ENCODE measurements at places on chromosomes 11 and 22. TPM values are rescaled to one million over a fixed set of nuclear protein-coding genes. Genes with fewer than 3 reads are reported as not detected.

GRCh38 chr11:19873730-19874129 lies 161.1 kb downstream of the NAV2 start:
- DNase-seq, result no peak

DNA sequence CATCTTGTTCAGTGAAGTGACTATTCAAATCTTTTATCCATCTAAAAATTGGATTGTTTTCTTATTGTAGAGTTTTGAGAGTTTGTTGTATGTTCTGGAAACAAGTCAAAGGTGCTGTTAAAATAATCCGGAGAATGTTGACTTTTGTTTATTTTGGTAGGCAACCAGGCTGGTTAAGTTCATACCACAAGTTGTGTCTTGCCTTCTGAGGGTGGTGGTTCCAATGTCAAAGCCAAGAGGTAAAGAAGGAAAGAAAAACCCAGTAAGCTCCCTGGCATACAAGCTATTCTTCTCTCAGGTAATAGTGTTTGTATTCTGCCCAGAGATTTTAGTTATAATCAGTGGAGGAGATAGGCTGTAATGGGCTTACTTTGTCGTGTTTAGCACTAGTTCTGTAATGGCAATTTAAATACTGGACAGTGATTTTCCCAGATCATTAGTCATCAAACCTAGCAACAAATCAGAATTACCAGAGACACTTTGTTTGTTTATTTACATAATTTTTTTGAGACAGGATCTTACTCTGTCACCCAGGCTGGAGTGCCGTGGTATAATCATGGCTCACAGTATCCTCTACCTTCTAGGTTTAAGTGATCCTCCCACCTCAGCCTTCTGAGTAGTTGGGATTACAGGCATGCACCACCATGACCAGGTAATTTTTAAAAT lies 15.1 kb upstream of the CSRP3 start:
- DNase-seq, result no peak

DNA sequence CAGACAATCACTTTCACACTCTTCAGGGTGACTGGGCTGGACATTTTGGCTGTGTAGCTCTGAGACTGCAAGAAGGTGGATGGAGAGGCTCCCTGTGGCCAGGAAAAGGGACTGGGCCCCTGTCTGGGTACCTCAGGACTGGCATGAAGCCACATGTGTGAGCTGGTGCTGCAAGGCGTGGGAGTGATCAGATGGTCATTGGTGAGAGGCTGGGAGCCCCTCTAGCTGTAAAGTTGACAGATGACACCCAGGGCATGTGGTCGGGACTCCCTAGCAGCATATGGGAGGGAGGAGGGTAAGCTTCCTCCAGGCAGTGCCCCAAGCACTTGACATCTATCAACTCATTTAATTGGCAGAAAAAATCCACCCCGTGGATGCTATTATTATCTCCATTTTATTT lies 18.9 kb upstream of the CABP2 start:
- DNase-seq, result no peak

DNA sequence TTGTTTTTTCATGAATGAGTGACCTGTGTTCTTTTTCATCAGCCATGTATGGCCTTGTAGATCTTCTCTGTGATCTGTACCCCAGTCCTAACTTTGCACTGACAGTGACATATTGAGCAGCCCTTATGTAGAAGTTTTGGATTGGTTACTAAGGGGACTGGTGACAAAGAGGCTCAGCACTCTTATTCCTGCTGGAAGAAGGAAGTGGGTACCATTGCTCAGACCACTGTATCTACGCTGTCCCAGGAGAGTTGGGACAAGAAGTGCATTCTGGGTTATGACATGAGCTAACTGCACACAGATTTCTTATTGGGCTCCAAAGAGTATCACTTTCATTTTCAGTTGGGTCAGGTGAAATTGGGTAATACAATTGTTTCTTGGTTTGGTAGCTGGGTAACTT lies 107.8 kb upstream of the RASSF10 start:
- no peak for DNase-seq

DNA sequence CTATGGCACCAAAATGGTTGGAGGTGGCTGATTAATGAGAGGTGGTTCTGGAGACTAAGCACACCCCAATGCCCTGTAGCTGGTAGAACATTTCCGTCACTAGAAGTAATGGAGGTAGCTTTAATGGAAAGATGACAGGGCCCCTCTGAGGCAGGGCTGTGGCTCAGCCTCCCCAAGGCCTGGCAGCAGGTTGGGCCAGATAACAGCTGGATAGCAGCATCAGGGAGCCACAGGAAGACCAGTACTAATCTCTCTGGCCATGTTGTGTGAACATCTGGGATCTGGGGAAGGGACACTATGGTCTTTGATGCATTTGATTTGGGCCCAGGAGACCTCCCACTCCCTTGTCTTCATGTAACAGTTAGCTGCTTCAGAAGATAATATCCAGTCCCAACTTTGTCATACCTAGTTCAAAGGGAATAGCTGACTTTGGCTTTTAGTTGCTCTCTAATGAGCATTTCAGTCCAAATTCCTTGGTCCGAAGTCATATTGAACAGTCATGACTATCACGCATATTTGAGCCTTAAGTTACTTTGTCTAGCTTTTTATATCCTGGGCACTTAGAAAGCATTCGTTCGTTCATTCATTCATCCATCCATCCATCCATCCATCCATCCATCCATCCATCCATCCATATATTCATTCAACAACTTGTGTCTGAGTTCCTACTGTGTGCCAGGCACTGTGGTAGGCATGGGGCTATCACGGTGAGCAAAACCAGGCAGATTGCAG lies 53.0 kb upstream of the LMO2 start:
- DNase-seq, result no peak

Gene FIBIN
- not detected for total RNA-seq

Gene USH1C
- not detected for total RNA-seq

Gene WNT11
- total RNA-seq, result 0.26 TPM

Gene OR51I1
- not detected for total RNA-seq

Gene PLA2G3
- not detected for total RNA-seq

All from activated CD8-positive, alpha-beta T cell treated with anti-CD3 and anti-CD28 coated beads, Interleukin-2, amount 10 ng/mL, durations not matched to agents 7 days and 5 days (primary cell).